Activated CD8-positive, alpha-beta memory T cell treated with anti-CD3 and anti-CD28 coated beads for 1 hour (primary cell): ENCODE measurements at places on chromosomes 11 and 22.

GRCh38 chr11:14386081-14386480, 27.1 kb upstream of the RRAS2 start:
- DNase-seq, result no peak

DNA sequence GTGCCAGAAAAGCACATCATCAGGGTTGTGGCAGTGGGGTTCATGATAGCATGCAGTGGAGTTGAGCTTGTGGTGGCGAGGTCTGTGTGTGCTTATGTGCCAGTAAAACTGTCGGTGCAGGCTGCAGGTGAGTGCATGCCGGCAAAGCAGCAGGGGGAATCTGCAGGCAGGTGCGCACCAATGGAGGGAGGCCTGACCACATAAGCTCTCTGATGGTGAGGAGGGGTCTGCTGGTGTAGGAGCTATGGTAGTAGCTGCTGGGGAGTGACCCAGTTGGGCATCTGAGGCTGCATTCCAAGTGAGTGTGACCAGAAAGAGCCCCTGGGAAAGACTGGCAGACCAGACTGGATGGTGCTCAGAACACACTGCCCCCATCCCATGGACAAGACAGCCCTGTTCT, 121.5 kb downstream of the CNTN5 start:
- DNase-seq, result no peak

DNA sequence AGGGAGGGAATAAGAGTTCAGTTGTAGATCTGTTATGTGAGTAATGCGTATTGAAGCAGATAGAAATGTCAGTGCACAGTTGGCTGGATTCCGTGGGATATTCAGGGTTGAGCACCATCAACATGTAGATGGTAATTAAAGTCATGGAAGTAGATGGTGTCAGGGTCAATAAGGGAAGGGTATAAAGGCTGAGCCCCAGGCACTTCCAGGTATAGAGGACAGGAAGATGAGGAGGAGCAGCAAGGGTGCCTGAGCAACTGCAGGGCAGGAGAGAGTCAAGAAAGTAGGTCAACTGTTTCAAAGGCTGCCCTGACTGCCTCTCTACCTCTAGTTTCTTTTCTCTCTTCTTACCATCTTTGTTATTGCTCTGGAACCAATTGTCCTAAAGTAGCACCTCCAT, 85.9 kb downstream of the MICAL2 start:
- DNase-seq, result no peak

GRCh38 chr11:28401446-28401845, 293.3 kb downstream of the METTL15 start:
- DNase-seq, result no peak

GRCh38 chr11:30859669-30860068, 273.5 kb upstream of the MPPED2 start:
- DNase-seq, result no peak
